Epithelial cell of proximal tubule (primary cell): ENCODE measurements at places on chromosomes 1 and 21.
A peak's percentile ranks its signal among the peaks of the same experiment; 100 is the strongest.

- DNase-seq: no peak
These were observed 15.4 kb downstream of the CD247 start for GRCh38 chr1:167502719-167503462.

GRCh38 chr21:32096411-32096810, 182.4 kb downstream of the MIS18A start:
- no peak for DNase-seq

- DNase-seq: no peak
These were observed 1.1 kb upstream of the ELAPOR1 start for GRCh38 chr1:109112652-109113285.

- DNase-seq: peak; percentile 64
These were observed 187.8 kb upstream of the JUN start for GRCh38 chr1:58971629-58972140.

DNA sequence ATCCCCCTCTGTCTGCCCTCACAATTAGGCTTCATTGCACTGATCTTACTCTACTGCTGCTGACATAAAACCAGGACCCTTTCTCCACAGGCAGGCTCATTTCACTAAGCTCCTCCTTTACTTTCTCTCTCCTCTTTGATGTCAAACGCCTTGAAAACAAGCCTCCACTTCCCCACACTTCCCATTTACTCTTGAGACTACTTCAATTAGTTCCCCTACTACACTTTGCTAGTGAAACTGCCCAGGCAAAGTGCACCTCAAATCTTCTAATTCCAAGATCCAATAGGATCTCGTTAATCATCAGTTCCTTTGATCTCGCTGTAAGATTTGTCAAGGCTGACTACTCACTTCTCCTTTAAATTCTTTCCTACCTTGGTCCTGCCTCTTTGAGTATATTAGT, 5.9 kb upstream of the CDC20 start:
- no peak for DNase-seq

GRCh38 chr1:87778896-87779295, 450.2 kb downstream of the LMO4 start:
- no peak for DNase-seq

- peak; percentile 52 for DNase-seq
These were observed 27.3 kb upstream of the ZNF362 start for GRCh38 chr1:33228935-33229487.

DNA sequence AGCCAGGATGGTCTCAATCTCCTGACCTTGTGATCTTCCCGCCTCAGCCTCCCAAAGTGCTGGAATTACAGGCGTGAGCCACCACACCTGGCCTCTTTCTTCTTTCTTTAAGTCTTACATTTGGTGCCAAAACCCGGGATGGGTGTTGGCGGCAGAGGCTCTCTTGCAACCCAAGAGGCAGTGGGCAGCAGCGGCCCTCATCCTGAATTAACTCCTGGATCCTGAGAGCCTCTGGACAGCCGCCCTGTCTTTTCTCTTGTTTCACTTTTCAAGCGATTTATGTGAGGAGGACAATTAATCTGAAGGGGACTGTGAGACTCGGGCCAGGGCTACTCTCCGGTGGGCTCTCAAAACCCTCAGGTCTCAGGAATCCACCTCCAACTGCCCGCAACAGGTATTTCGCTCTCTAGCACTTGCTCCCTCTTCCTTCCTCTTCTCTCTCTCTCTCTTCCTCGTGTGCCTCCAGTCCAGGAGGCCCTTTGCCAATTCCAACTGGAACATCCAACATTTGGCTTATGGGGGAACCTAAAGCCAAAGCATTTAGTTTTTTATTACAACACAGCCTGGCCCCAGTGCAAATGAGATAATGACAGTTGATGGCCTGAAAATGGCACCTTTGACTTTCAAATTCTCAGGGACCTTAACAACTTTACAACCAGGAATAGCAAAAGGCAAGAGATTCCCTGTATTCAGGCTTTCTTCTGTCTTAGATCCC, 18.1 kb upstream of the SLC2A5 start:
- no peak for DNase-seq

- no peak for DNase-seq
These were observed 60.6 kb upstream of the LRRC8B start for GRCh38 chr1:89464008-89464407.

- no peak for DNase-seq
These were observed 43.7 kb downstream of the HLX start for GRCh38 chr1:220922951-220923350.

DNA sequence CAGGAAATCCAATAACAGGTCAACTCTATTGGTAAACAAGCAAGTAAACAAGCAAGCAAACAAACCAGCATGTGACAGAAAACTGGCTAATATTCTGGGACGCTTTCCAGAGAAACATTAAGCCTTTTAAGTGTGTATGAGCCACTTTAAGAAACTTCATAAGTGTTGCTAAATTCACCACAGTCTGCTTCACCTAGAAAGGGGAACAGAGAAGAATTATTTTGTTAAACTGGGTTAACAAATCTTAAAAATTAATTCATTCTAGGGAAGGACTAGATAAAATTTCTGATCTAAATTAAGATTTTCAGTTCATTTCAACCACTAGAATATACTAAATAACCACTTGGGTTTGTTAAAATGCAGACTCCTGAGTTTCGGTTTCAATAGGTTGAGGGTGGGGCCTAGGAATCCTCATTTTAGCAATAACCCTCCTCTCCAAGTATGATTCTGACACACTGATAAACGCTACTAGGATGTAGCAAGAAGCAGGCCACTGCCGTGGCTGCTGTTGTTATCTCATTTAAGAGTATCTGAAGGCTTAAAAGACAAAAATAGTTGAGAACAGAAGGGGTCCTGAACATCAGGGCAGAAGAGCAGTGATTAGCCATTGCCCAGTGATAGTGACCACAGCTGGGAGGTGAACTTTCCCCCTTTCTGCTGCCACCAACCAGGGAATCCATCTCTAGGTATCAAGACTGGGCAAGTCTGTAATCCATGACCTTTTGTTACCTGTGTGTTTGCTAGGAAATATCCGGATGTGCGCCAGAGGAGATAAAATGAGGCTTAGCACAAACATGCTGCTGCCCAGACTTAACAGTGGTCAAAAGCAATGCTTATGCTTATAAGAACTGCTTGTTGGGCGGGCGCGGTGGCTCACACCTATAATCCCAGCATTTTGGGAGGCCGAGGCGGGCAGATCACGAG, 11.2 kb downstream of the CREG1 start:
- DNase-seq: no peak

DNA sequence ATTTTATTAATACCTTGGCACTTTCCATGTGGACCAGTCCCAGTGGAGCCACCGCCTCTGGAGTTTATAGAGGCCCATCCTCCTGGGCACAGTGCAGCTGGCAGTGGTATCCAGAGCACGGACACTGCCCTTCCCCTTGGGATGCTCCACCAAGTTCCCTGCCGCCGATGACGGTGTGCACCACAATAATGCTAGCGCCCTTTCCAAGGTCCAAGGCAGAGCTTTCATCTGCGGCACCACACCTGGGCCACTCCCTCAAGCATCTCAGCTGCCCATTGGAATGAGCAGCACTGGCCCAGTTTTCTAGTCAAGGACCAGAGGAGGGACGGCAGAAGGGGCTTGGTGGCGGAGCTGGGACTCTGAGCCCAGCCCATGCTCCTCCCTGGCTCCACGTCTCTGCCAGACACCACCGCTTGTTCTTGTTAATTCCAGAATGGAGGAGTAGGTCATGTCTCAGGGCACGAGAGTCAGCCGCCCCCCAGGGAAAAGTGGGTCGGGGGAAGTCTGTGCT, 24.5 kb downstream of the SIM2 start:
- DNase-seq: no peak

GRCh38 chr21:45172420-45172819, 98.0 kb downstream of the ADARB1 start:
- no peak for DNase-seq

GRCh38 chr1:9654834-9655723, 3.5 kb downstream of the PIK3CD start:
- DNase-seq: no peak

GRCh38 chr1:31639543-31639942, 5.1 kb downstream of the PEF1 start:
- DNase-seq: peak; percentile 26

DNA sequence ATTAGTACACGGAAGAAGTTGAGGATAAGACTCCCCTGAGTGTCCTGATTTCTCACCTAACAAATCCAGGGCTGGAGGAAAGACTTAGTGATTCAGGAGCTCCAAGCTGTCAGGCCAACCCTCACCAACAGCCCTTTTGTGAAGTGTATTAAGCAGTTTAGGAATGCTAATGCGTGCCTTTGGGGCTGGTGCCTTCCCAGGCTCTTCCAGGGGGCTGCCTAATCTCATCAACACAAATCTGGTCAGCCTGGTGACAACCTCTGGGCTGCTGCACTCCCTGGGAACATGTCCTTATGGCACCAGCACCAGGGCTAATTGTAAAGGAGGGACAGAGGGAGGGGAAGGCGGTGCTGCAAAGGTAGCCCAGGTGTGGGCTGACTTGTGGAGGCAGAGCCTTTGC, 15.5 kb downstream of the CSMD2 start:
- DNase-seq: no peak

GRCh38 chr1:215970406-215970805, 403.3 kb downstream of the KCTD3 start:
- no peak for DNase-seq

DNA sequence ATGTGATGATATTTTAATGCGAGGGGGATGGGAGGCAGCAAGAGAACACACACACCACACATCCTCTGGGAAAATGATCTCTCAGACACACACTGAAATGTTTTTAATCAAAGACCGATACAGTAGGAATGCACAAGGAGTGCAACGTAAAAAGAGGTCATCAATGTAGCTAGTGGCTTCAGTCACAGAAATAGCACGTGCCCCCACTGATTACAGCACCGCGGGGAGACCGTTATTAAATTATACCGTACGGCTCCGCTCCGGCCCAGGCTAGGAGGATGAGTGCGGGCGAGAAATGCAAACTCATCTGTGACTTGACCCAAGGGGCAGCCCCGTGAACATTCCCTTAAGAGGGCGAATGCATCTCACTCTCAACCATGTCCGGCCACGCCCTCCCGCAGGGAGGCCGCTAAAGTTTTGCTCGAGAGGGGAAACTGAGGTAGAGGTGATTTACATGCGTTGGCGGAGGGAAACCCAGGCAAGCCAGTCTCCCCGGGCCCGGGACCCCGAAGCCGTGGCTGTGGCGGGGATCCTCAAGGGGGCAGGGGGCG, 552 bp downstream of the UBR4 start:
- no peak for DNase-seq

GRCh38 chr1:108661030-108661609, at the start of gene HENMT1:
TSS of gene HENMT1 (minus strand) at chr1:108661093. CDS start at chr1:108659884, 1,209 bp downstream.
- no peak for DNase-seq

GRCh38 chr1:67439277-67440029, 9.3 kb upstream of the SERBP1 start:
- no peak for DNase-seq

DNA sequence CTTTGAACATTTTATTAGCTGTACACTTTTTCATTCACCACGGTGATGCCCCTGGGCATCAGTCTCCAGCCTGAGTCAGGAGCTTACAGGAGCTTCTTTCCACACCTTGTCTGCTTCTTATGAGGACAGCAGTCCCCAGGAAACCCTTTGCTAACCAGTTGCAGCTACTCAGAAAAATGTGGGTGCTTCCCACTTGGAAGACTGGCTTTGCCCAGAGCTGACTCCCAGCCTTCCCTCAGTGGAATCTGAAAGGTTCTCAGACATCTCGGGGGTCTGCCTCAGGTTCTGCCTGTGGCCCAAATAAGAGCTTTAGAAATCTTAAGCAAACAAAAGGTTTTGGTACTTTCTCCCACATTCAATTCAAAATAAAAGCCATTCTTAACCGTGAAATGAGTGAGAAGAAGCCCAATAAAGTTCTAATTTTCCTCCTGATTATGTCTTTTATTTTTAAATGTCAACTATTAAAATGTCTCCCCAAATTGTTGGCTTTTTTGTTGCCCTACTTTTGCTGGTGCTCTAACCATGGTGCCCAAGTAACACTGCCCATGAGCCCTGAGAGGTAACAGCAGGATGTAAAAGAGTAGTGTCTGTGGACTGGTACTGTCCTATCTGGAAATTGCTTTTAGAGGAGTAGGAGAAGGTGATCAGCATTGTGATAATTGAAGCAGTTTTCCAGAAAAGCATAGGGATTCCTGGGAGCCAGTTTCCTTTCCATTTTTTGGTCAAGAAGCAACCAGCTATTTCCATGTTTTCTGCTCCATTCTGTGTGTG, 5.6 kb downstream of the C1orf53 start:
- DNase-seq: no peak

DNA sequence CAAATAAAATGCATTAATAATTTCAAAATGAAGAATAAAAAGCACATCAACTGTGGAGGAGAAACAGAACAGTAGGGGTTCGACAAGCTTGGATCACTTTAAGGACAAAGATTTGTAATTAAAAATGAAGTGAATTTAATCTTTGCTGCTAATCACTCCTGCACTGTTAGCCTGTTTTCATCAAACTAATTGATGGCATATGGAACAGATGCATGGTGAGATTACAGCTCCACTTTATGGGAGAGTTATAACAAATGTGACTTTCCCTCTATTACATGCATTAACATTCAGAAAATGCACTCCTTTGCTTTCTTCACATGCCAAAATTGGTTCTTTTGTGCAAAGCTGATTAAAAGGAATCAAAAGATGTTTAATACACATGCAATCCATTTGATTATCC, 207.2 kb upstream of the C21orf91 start:
- DNase-seq: no peak

DNA sequence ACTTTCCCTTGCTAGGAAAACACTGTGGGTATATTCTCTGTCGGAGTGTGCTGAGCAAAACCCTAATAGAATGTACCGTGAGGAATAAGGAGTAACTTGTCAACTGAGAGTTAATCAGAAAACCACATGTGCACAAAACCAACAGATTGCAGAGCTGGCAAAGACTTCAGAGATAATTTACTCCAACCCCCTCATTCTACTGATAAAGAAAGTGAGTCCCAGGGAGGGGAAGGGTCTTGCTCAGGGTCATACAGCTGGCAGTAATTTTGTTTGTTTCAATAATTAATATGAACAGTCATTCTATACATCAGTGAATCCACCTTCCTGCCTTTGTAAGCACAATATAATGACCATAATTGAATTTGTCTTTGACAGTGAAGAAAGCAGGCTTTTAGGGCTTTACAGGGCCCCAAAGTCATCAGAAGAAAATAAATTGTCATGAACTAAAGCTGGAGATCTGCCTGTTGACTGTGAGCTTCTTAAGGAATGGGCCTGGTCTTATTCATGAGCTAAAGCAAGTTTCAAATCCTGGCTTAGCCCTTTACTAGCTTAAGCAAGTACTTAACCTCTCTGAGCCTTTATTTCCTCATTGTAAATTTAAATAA, 67.2 kb upstream of the HOOK1 start:
- DNase-seq: no peak

- no peak for DNase-seq
These were observed 61.1 kb upstream of the RAB4A start for GRCh38 chr1:229209816-229210215.

- no peak for DNase-seq
These were observed 13.9 kb upstream of the XPR1 start for GRCh38 chr1:180617774-180618395.

- no peak for DNase-seq
These were observed 84.3 kb downstream of the OLFML3 start for GRCh38 chr1:114063544-114063943.

DNA sequence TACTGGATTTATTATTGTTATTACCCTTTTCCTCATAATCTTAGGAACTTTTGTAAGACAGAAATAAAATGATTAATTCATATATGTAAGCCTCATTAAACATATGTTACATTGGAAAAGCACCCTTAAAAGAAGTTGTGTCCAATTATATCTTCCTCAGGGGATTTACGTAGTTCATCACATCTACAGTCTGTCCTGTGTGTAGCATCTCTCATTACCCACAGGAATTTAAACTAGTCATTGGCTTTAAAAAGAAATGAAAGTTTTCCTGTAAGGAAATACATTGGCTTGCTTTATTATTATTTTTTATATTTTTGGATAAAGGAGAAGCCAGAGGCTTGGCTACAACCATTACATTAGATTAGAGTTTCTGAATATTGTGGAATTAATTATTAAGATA, 56.1 kb downstream of the SWT1 start:
- DNase-seq: no peak
